NCI-H774 (cell line): ENCODE measurements at places on chromosomes 2 and 18.

DNA sequence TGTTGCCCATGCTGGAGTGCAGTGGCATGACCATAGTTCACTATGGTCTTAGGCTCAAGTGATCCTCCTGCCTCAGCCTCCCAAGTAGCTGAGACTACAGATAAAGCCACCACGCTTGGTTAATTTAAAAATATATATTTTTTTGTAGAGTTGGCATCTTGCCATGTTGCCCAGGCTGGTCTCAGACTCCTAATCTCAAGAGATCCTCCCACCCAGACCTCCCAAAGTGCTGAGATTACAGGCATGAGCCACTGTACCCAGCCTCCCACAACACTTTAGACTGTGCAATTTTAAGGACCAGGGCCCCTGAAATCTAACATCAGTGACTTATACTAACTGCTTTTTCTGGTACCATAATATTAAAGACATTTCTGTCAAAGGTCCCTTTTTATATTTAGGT is 5.2 kb downstream of the TXNDC2 start:
- no peak for DNase-seq

GRCh38 chr2:174967691-174968260 is 37.4 kb downstream of the CHN1 start:
- DNase-seq = no peak

GRCh38 chr2:44774826-44775492 is 166.5 kb upstream of the SIX3 start:
- DNase-seq = no peak

DNA sequence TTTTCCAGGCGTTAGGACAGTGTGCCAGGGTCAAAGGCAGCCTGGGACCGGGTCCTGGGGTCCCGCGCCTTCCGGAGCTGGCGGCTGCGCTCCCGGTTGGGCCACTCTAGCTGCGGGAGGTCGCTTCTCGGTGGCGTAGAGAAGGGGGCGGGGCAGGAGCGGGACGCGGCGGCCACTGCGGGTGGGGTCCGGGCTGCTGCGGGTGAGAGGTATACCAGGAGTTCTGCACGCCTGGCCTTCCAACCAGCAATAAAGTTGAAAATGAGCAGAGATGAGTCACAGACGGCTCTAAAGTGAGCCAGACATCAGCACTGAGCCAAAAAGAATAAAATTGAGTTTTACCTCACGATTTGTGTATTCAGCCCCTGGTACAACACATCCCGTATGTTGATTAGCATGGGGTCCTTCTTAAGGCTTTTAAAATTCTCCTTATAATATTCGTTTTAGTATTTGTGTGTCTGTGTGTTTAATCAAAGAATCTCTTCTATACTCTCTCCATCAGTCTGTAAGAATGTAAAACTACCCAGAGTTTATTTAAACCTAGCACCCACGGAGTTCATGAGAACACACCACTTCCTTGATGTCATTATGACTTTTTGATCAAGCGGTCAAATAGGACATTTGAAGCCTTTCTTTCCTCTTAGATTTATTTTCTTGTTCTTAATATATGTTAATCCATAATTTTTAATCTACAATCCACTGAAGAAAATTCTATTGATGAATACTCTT is at the start of gene C1GALT1C1L:
Gene C1GALT1C1L, minus strand, starts transcription at position 108 of the 729 bp plus-strand sequence. Its CDS starts 107 bp downstream, at position 1.
- DNase-seq = peak; percentile 16

GRCh38 chr2:102620332-102620731 is 979 bp downstream of the SLC9A2 start:
- no peak for DNase-seq

DNA sequence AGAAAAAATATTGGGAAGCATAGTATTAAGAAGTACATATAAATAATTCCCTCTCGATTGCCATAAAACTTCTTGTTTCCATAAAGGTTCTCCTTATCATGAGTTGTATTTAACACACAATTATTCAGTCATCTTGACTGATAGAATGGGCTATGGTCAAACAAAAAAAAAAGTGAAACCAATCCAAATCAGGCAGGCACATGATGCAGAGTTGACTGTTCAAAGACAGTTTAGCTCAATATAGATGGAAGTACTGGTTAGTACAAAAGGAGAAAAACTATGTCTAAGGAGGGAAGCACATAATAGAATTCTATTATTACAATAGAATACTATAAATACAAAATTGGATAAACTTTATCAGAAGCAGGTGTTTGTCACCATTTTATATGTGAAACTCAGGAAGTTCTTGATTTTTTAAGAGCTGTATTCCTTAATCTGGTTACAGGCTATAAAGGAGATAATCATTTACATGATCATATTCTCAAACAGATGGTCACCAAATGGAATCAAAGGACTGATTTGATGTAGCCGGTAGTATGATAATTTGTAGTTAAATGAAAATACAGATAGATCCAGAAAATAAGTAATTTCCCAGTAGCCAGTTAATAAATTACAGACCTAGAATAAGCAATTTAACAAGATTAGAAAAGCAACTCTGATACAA is 18.2 kb upstream of the CALCRL start:
- no peak for DNase-seq

DNA sequence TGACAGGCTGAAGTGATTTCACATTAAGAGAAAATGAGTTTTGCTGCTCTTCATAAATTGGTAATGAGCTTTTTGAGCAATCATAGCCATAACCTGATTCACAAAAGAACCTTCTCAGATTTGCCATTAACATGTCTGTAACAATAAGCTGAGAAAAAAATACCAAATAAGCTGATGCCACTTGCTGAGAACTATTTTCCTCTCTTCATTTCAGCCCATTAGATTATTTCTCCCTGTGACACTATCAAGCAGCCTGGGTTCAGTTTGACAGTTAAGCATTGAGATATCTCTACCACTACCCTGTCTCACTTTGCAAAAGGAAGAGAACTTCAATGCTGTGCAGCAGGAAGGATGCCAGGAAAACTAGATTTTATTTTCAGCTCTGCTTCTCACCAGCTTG is 673.9 kb downstream of the TRIB2 start:
- no peak for DNase-seq

GRCh38 chr18:23386317-23386716 is 66.8 kb upstream of the RIOK3 start:
- DNase-seq = no peak
